Activated naive CD8-positive, alpha-beta T cell treated with anti-CD3 and anti-CD28 coated beads, Interleukin-2, amount 50 U/mL, for 16 hours (primary cell): ENCODE measurements at places on chromosomes 4 and X.

GRCh38 chr4:90292438-90292837 is 165.2 kb downstream of the CCSER1 start:
- DNase-seq = no peak

DNA sequence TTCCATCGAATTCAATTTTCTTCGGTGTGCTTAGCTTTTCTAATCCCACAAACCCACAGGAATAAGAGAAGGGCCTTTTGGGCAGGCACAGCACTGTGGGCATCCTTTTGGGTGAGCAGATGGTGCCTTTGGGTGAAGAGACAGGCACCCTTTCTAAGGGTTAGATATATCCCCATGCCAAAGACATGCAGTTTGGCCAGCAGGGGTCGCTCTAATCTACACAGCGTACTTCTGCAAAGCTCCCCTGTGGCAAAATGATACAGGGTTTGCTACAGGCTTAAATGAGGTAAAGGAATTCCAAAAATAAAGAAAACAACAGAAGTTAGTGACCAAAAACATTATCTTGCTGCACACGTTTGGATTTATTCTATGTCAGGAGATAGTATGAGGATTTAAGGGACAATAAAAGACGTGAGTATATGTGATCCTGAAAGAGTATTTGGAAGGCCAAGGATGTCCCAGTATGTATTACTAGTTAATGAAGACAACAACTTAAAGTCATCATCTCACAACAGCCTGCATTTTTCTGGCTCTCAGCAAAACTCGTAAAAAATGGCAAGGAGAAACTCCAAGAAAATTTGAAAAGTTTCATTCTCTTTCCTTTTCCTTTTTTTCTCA is 49.5 kb downstream of the PHEX start:
- DNase-seq = peak; percentile 13

- no peak for DNase-seq
Measured at GRCh38 chr4:4203688-4204400, 22.9 kb downstream of the OTOP1 start.

DNA sequence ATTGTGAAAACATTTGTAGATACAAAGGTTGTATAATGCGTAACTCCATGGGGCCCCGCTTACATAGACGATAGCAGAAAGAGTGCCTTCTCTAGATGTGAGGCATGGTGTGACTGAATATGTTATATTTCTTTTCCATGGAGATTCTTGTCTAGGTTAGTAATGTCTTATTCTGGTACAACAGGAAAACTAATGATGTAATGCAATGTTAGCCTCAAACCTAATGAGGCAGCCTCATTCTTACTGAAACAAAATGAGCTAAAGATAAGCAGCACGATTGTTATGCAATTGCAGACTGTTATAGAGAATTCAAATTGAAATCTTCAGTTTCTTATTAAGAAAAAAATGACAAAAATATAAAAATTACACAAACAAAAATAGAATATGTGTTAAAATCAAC is 171.1 kb upstream of the ANKRD50 start:
- DNase-seq = no peak

- DNase-seq = no peak
Measured at GRCh38 chr4:185958094-185958747, 110.7 kb upstream of the TLR3 start.

DNA sequence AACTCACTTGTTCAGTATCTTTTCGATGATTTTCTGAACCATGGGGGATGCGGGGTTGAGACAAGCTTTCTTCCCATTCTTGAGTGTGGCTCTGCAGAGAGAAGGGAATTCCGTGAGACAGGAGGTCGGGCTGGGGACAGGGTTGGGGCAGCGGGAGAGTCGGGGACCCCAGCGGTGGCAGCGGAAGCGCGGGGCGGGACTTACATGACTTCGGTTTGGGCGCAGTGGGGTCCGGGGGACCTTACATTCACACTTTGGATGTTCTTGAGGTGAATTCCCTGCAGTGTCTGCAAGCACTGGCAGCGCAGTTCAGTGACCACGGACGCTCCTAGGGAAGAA is 434 bp downstream of the CXCL3 start:
- DNase-seq = no peak

GRCh38 chrX:149272690-149273463 is 232.2 kb downstream of the IDS start:
- no peak for DNase-seq

DNA sequence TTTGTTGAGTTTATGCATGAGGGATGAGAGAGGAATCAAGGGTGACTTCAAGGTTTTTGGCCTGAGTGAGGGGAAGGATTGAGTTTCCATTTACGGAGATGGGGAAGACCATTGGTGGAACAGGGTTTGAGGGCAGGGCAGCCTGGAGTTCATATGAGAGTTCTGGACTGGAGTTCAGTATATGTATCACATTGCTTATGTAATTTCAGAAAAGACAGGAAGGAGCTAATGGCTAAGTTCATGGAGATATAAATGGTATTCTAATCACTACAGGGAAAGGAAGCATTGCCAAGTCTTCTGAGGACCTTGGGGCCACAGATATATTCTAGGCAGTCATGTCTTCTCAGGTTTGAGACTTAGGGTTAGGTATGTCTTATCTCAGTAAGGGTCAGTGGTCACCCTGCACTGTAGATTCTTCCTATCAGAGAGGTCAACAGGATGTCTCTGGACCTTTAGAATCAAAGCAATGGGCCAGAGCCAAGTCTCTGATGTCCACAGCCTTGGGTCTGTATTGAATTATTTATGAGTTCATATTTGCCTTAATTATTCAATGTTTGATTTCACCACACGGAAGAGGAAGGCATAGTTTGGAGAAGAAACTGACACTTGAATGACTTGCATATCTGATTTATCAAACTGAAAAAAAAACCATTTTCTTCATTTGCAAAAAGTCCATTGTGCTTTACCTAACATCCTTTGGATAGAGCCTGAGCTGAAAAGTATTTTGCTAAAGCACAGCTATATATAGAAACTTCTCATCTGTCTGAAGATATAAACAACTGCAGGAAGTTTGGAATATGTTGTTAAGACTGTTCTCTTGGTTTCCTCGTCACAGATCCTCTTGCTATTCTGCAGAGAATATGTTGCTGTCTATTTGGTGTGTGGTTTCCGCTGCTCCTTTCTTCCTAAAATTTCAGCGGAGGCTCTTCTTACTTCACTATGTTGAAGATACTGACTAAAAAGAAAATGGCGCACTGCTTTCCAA is 139.5 kb downstream of the PDGFRA start:
- no peak for DNase-seq

DNA sequence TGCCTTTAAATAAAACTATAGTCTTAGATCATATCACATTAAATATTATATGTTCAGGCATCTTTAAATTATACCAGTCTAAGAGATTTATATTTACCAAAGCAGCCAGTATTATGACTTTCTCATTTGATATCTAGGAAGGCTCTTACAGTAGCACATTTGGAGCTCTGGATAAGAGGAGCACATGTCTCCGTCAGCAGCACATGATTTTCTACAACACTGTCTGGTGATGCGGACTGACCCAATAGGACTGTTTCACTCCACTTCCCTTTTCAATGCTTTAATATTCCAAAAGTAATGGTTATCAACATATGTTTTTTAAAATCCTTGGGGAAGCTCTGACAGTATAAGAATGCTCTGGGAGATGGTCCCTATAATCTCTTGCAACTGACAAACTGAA is 61.5 kb downstream of the HAUS3 start:
- no peak for DNase-seq

DNA sequence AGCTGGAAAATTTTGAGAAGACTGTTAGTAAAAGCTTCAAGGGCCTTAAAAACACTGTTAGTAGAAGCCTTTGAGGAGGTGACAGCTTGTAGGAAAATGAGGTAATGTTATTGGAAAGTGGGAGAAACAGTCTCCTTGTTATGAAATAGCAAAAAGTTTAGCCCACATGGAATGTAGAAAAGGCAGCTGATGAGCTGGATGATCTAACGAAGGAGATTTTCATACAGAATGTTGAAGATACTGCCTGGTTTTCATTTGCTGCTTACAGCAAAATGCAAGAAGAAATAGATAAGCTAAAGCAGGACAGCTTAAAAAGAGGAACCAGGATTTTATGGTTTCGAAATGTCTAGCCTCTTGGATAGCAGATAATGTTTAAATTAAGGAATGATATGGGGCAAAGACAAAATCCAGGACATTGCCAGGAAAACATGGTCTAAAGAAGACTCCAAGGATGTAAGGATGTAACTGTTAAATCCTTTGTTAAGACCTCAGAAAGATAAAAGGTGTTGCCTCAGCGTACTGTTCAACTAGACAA is 10.2 kb upstream of the STBD1 start:
- no peak for DNase-seq

DNA sequence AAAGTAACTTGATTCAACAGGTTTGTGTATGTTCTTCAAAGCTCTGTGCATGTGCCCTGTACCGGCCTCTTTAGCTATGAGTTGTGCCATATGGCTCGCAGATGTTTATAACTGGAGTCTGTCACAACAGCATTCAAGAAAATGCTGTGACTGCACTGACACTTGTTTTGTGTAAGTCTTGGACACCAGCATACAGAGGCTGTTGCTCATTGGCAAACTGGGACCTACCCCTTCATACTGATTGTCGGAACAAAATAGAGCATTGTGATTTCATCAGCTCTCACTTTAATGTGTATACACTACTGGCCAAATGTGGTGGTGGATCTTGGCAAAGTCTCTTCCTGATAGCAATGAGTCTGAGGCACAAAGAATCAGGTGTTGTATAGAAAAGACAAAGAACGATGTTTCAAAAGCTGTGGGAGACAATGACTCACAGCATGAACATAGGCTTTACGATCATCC is 133.9 kb downstream of the EGF start:
- no peak for DNase-seq

GRCh38 chr4:37430718-37431416 is 186.3 kb downstream of the NWD2 start:
- DNase-seq = no peak

GRCh38 chr4:132062611-132063239 is 1086.4 kb upstream of the PCDH10 start:
- DNase-seq = no peak

- no peak for DNase-seq
Measured at GRCh38 chr4:2937986-2938385, 25.2 kb downstream of the NOP14 start.

DNA sequence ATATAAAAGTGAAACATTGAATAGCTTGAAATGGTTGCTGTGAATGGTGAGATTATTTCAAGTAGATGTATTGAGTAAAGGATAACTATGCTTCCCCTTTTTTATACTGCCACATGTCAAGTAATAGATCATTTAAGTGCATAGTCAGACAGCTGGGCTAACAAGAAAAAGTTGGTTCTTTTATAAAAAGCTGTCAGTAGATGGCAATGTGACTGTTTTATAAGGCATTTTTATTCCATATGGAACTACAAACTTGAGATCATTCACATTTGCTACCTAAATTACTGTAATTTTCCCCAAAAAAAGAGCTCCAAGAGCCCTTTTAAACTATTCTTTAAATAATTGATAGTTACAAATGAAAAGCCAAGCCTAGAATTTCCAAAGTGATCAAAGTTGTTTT is 831.0 kb downstream of the C4orf33 start:
- DNase-seq = no peak

- no peak for DNase-seq
Measured at GRCh38 chrX:84747516-84747915, 245.3 kb upstream of the HDX start.

GRCh38 chrX:152061083-152061482 is 77.3 kb downstream of the MAGEA10 start:
- DNase-seq = no peak

DNA sequence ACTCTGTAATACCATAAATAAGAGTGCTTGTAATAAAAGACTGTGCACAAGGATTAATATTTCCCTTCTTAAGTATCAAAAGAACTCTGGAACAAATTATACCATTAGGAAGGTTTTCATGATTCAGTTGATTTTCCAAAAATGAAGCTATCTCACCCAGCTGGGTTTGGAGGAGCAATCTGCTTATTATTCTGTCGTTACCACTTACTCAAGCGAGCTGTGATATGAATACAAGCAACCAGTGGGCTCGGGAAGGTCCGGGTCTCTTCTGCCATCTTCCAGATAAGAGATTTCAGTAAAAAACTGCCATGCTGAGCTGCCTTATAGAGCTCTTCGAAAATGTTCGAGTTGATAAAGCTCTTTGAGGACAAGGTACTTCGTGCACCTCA is 15.3 kb downstream of the SMIM20 start:
- DNase-seq = no peak

DNA sequence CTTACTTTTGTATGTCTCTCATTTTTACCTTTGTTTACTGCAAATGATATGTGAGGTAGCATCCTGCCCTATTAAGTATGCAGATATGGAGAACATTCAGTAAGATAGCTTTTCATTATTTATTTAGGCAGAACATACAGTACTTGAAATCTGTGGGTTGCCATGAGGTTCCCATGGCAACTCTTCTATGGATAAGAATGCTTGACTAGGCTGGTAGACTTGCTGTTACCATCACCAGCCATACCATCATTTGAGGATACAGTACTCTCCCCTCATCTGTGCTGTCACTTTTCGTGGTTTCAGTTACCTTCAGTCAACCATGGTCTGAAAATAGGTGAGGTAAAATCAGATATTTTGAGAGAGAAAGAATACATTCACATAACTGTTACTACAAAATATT is 56.7 kb downstream of the NAF1 start:
- no peak for DNase-seq

DNA sequence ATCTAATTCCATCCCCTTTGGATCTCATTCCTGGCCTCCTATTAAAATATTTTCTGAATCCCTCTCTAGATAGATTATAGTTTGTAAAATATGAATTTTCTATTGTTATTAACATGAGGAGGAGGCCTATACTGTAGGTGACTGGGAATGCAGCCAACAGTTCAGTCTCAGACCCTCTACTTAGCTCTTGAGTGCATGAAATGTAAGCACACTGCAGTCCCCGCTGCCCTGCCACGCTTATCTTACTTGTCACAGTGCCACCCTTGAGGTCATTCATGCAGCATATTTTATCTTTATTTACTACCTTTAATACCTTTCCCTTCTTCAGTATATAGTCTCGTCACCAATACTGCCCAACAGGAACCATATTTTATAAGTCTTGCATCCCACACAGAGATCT is 151.0 kb downstream of the CAMK2D start:
- DNase-seq = no peak

DNA sequence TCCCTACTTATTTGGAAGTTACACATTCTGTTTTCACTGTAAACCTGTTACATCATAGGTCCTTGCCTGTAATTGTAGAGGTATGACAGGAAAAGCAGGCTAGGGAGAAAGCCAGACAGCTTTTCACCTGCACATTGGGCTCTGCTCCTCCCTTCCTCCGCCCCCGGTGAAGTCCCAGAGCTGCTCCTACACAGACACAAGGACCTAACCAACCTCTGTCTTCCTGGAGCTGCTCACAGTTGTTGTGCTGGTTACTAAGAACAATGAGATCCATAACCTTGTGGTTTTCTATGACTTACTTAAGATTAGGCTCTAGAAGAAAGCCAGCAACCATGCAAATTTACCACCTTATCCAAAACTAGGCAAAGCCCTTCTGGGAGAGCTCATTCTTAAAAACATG is 40.0 kb downstream of the MOSPD2 start:
- no peak for DNase-seq

GRCh38 chr4:185738820-185739219 is 73.2 kb downstream of the SORBS2 start:
- DNase-seq = no peak

DNA sequence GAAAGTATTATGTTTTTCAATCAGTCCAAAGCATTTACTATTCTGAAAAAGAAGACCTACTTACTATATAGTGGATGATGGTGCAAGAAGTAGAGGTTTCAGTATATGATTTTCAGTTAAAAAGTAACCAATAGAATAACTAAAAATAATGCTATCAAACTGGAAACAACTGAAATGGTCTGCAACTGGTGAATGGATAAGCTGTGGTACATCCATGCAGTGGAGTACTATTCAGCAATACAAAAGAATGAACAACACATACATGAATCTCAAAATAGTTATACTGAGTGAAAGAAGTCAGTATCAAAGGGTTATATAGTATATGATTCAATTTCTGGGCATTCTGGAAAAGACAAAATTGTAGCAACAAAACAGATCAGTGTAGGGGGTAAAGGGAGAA is 55.9 kb downstream of the PLAC1 start:
- no peak for DNase-seq
